MM.1S (cell line): ENCODE measurements at places on chromosomes 2 and 18.
A peak's percentile ranks its signal among the peaks of the same experiment; 100 is the strongest.

- no peak for DNase-seq
These were observed 794 bp downstream of the DLX2 start for GRCh38 chr2:172101821-172102390.

- no peak for DNase-seq
These were observed at the start of gene SKOR2 for GRCh38 chr18:47251289-47252120. Gene SKOR2 (minus strand): TSS chr18:47251660. CDS start chr18:47249183, 2,477 bp downstream.

DNA sequence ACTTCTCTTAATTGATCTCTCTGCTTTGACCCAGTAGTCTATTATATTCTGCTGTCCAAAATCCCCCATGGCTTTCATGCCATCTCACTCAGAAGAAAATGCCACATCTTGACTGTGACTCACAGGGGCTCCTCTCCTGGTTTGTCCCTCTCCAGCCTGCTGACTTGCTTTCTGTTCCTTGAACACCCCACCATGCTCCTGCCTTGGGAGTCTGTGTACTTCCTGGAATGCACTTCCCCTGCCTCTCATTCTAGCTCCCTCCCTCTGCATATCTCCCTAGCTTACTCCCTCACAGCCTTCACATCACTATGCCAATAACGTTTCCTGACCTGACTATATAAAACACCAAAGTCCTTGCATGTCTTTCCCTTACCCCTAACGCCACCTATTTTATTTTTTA lies 167.2 kb downstream of the TRIB2 start:
- no peak for DNase-seq

DNA sequence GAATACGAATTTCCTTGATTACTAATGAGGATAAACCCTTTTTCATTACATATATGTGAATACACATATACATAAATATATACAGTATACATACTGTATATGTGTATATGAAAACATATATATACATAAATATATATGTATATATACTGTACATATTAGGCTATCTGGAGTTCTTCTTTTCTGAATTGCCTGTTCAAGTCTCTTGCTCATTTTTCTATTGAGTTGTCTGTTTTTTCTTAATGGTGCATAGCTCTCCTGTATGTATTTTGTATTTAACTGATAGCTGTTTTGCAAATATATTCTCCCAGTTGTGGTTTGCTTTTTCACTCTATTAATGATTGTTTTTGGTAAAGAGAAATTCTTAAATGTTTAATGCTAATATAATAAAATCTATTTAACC lies 8.9 kb upstream of the GCFC2 start:
- no peak for DNase-seq

- DNase-seq, result no peak
These were observed 609.0 kb downstream of the IRS1 start for GRCh38 chr2:226190479-226191252.

- DNase-seq, result no peak
These were observed 3.3 kb upstream of the ACOXL start for GRCh38 chr2:110729106-110729505.

DNA sequence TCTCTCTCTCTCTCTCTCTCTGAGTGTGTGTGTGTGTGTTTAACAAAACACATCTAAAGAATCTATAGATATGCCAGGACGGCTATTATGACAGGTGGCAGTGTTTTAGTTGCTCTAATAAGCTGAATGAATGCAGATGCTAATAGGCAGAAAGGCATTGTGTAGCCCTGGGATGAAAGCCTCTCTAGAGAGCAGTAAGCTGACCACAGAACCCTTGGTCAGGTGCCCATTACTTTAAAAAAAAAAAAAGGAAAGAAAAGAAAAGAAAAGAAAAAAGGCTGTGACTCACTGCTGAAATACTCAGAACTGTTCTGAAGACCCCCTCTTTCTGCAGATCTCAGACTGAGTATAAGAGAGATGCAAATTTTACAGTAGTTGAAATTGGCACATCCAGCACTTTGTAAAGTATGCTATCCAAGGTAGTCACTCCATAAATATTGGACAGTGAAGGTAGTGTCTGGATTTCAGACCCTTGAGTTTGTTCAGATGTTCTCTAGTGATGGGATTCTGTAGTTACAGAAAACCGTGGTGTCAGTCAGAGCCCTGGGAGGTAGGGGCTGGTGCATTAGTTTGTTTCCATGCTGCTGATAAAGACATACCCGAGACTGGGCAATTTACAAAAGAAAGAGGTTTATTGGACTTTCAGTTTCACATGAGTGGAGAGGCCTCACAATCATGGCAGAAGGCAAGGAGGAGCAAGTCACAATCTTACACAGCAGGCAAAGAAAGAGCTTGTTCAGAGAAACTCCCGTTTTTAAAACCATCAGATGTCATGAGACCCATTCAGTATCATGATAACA lies 30.9 kb downstream of the OSBPL6 start:
- peak; percentile 20 for DNase-seq

GRCh38 chr18:21345840-21346239 lies 103.8 kb downstream of the GREB1L start:
- no peak for DNase-seq

GRCh38 chr2:242063436-242063835 lies 193.9 kb downstream of the RTP5 start:
- DNase-seq, result no peak

DNA sequence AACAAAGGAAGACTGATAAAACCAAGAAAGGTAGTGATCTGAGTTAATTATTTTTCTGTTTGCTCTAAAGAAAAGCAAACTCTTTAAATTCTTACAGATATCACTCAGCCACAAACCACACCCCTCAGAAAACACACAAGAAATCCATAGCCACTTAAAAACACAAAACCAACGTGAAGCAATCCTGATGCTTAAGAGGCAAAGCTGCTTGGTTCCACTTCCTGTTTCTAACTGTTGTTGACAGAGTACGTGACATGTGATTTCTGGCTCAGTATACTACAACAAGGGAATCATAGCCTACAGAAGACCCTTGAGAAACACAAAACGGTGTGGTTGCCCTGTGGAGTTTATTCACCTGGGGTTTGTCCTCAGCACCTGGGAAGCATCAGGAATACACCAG lies 240.9 kb upstream of the APCDD1 start:
- DNase-seq, result peak; percentile 45

DNA sequence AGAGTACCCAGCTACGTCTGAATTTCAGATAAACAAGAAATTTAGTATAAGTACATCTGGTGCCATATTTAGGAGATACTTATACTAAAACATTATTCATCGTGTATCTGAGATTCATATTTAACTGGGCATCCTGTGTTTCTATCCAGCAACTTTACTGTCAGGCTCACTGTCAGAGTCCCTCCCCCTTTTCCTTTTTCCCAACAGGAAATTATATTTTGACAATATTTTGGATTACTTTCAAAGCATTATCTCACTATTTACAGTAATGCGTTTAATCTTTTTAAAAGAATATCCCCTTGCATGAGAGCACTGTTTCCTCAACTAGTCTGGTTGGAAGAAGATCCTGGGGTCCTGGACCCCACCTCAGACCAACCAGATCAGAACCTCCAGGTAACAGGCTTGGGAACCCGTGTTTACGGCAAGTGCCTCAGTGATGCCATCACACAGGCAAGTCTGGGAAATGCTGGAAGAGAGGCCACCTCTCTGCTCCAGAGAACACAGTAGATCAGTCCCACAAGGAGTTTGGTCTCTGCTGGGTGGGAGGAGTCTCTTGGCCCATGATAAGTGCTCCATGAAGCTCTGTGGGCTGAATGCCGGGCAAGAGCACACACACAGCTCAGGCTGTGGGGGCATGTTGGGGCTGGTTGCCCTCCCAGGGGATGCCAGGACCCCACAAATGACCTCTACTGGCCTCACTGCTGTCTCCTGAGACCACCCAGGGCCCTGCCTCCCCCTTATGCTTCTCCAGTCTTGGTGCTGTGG lies 84.2 kb upstream of the UXS1 start:
- no peak for DNase-seq

- no peak for DNase-seq
These were observed 181.8 kb downstream of the AGPS start for GRCh38 chr2:177574356-177574755.

DNA sequence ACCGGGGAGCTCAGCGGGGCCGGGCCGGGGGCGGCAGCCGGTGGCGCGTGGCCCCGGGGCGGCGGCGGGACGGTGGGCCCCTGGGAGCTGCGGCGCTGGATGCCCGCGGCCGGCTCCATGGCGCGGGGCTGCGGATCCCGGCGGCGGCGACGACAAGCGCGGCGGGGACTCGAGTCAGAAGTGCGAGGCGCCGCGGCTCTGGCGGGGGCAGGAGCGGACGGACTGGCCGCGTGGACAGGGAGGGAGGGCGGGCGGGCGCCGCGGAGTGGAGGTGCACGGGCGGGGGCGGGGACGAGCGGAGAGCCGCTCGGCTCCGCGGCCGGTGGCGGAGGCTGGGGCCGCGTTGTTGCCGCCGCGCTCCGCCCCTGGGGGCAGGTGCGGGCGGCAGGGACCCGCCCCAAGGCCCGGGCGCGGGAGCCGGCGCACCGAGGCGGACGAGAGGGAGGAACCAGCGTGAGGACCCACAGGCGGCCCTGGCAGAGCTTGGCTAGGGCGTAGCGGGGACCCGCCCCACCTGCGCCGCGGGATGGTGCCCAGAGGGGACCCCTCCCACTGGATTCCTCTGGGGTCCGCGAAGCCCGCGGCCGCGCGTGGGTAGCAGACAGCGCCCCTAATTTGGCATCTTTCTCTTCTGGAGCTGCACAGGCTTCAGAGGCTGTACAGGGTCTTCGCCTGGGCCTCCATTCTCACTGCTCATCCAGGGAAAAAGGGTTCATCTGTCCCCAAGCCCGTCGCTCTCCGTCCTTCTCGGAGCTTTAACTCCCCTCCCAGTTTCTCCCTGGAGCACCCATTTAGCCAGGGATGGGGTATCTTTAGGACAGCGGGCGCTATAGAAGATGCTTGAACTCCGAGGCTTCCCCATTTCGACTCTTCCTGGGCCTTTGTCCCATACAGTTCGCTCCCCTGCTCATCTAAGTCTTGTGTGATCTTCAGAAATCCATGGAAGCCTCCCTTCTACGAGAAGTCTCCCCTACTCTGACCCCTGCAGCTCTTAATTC lies at the start of gene TMEM163:
TSS of gene TMEM163 (minus strand) at position 184 of the 998 bp plus-strand sequence.
- peak; percentile 43 for DNase-seq

GRCh38 chr2:235334179-235334578 lies 159.7 kb upstream of the AGAP1 start:
- DNase-seq, result no peak

DNA sequence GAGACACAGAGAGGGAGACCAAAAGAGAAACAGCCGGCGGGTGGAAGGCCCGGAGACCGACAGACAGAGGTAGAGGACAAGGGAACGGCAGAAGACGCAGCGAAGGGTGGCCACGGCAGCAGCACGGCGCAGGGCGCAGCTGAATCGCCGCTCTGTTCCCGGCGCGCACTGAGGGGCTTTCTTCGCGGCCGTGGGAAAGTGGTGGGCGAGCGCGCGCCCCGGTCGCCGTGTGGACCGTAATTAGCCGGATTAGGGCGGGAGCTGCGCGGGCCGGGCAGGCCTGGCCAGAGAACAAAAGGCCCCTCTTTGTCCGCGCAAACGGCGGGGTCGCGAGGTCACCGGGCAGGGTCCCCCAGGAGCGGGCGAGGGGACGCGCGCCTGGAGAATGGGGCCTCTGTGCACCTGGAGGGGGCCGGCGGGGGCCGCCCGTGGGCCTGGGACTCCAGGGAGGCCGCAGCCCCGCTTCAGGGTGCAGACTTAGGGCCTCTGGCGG lies 158.3 kb downstream of the ZFP36L2 start:
- no peak for DNase-seq

DNA sequence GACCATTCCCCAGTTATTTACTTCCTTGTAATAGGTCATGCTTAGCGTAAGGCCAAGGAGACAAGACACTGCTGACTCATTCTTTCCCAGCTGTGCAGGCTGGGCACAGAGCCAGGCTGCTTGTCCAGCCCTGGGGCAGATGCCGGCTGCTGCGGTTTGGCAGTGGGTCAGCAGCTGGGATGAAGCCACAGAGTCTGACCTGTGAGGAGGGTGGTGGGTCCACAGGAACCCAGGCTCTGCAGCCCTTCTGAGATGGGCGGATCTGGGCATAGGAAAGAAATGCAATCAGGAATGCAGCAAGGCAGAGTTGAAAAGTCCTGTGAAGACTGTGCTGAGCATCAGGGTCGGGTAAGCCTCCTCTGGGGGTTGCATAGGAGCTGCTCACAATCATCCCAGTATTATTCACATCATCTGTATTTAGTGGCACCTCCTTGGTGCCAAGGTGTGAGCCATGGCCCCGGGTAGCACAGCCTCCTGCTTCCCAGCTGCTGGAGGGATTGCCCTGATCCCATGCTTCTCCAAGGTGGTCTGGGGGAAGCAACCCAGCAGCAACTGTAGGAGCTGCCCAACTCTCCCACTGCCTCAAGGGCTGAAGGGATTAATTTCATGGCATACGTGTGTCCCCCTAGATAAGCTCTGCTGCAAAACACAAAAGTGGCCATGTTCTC lies 139.0 kb downstream of the DDX1 start:
- peak; percentile 18 for DNase-seq

DNA sequence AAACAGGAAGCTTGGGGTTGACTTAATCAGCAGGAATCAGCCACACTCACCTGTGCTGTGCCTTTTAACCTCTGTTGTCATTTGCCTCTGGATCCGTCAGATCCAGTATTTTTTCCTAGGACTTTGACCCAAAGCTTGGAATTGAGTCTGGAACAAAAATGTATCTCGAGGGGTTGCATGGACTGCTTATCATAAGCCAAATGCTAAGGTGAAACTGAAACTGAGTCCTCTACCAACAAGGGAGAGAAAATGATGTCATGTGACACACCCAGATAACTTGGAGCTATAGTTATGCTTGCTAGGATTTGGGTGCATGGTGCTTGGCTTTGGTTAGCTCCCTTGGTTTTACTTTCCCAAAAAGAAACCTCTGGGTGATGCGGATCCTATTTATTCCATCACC lies 2158.6 kb upstream of the PIK3C3 start:
- DNase-seq, result peak; percentile 61

GRCh38 chr2:205682239-205682970 lies at the start of gene NRP2:
Gene NRP2 (plus strand): TSS chr2:205682501. CDS start chr2:205683291, 790 bp downstream.
- DNase-seq, result peak; percentile 73

GRCh38 chr2:86764661-86765309 lies 25.9 kb downstream of the CD8A start:
- DNase-seq, result peak; percentile 54

- no peak for DNase-seq
These were observed 15.6 kb upstream of the INO80C start for GRCh38 chr18:35513181-35513936.

DNA sequence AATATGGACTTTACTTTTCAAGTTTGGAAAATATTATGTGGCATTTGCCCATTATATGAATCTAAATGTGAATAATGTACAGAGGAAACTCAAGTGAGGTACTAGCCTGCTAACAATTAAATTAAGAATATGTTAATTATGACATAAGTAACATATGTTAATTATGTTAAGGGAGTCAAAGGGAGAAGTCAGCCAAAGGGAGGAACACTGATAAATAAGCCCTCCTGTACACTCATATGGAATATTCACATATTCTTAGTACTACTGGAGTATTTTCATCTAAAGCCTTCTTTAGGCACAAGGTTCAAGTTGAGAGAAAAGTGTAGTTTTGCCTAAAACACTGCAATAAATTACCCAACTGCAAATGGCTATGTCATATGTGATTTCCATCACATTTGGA lies 30.1 kb downstream of the ITGB6 start:
- DNase-seq, result no peak
